ENCODE measurements at places on chromosomes 3 and 15.

DNA sequence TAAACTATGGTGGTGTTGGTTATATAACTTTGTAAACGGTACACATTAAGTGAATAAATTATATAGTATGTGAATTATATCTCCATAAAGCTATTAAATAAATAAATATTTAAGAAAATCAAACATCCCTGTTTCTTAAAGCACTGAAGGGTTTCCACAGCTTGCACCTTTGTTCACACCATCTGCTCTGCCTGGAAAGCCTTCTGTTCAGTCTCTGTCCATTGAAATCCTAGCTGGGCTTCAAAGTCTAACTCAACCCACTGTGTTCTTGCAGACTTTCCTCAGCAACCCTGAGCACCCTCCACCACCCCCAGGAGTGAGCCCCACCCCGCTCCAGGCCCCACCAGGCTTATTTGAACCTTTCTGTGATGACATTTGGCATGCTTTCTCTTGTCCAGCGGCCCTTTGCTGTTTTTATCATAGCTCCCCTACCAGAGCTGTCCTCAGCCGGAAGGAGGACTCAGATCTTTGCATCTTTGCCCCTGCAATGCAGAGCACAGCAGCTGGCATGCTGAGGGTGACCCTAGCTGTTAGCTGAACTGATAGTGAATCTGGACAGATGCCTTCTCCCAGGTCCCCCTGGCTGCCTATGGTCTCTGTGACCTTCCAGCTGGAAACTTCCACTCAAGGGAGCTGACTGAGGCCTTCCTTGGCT, 105.2 kb downstream of the DAPK2 start:
- DNase-seq: no peak

GRCh38 chr3:18864933-18865731, 283.2 kb upstream of the KCNH8 start:
- DNase-seq: no peak

DNA sequence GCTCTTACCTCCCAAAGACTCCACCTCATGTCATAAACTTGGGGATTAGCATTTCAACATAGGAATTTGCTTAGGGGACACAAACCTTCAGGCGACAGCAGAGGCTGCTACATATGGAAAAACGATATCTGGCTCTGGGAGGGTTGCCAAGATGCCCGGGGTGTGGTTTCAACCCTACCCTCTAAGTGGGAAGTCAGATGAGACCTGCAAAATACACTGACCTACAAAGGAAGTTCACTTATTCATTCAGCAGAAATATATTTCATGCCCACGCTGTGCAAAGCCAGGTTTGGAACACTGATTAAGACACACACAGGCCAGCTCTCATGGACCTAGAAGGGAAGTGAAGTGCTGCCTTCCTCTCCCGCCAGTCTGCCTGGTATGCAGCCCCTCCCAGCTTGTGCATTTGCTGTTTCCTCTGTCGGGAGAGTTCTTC, 239.3 kb downstream of the FEZF2 start:
- DNase-seq: no peak

DNA sequence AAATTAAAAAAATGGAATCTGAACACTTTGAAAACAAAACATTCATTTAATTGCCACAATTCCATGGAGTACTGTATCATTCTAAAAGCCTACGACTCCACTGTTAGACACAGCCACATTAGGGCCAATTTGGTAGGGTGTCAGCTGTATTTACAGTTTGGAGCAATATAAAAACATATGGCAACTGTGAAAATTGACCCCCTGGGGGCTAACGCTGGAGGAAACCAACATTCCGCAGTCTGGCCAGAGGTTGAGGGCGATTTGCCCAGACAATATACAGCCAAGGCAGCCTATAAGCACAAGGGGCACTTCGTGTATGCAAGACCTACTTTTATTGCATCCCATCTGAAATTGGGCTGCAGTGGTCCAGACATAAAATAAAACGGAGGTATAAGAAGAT, 476.5 kb upstream of the WNT5A start:
- no peak for DNase-seq

DNA sequence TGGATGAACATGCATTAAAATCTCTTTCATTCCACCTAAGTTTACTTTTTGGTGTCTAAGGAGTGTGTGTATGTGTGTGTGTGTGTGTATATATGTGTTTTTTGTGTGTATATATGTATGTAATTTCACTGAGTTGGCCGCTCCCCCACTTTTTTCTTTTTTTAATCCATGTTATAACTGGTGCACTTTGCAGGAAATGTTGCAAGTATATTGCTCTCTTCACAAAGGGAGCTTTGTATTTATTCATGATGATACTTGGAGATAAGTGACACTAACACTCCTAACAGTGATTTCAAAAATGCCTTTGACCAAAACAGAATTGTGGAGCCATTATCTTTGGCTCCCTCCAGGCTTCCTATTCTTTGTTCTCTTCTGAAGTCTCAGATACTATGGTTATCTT, 95.8 kb downstream of the FNDC3B start:
- DNase-seq: no peak

All from CD4-positive, alpha-beta T cell treated with Interleukin-10 for 1 hour (primary cell).